Upper lobe of right lung (tissue), 1 donor: ENCODE measurements at places on chromosomes 16 and 17. TPM values are rescaled to one million over a fixed set of nuclear protein-coding genes. Genes with fewer than 3 reads are reported as not detected.
A peak's percentile ranks its signal among the peaks of the same experiment; 100 is the strongest.

Gene FBXO39
- 0.49 TPM for total RNA-seq

Gene BICDL2
- total RNA-seq = 16.3 TPM

Gene ATP2C2
- total RNA-seq = 48.9 TPM

Gene CA5A
- not detected for total RNA-seq

Gene SLC46A1
- 17.0 TPM for total RNA-seq

Gene CCL16
- 0.58 TPM for total RNA-seq

Gene NPIPB4
- 143 TPM for total RNA-seq

Gene NGFR
- total RNA-seq = 0.78 TPM

Gene SLC6A2
- not detected for total RNA-seq

Gene TEKT5
- total RNA-seq = not detected

Gene C17orf107
- total RNA-seq = 2.7 TPM

Gene KRT12
- total RNA-seq = not detected

Gene CDRT4
- total RNA-seq = 9.0 TPM

- H3K4me3 ChIP-seq = no peak overlapping the region
- no peaks in the 10 kb centered on the region for H3K27me3 ChIP-seq
- H3K27ac ChIP-seq = no peak overlapping the region
- no peak for DNase-seq
Observed at GRCh38 chr17:56184650-56185049, 31.4 kb downstream of the ANKFN1 start.

DNA sequence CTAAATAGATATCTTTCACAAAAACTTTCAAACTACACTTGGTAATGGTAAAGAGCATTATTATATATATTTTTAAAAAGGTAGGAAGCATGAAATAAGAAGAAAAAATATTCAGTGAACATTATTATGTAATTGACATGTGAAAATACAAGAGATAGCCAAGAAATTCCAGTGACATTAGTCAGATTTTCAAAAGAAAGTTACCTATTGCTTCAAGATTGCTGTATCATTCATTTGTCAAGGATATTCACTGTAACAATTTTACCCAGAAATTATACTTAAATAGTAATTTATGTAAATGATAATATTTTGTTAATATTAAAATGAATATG is 350.2 kb downstream of the KIF2B start:
- H3K27ac ChIP-seq = no peak overlapping the region
- H3K36me3 ChIP-seq = no peaks in the 10 kb centered on the region
- no peaks in the 10 kb centered on the region for H3K27me3 ChIP-seq

DNA sequence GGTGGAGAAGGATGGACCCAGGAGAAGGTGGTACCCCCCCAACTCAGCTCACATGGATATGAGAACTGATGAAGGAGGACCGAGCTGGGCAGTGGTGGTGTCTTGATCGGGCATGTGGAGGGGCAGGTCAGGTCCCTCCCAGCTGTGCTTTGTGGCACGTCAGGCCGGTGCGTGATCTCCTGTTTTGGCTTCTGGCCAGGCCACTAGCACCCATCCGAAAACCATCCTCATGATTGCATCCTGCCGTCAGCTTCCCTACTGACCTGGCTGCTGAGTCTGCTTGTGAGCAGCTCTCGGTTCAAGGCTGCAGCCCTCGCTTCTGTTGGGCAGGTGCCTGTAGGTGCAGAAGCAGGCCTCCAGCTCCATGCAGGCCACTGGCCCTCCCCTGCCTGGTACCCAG is 53.1 kb downstream of the PLD6 start:
- no peak overlapping the region for H3K27ac ChIP-seq
- no peaks in the 10 kb centered on the region for H3K27me3 ChIP-seq
- H3K4me3 ChIP-seq = no peak overlapping the region

DNA sequence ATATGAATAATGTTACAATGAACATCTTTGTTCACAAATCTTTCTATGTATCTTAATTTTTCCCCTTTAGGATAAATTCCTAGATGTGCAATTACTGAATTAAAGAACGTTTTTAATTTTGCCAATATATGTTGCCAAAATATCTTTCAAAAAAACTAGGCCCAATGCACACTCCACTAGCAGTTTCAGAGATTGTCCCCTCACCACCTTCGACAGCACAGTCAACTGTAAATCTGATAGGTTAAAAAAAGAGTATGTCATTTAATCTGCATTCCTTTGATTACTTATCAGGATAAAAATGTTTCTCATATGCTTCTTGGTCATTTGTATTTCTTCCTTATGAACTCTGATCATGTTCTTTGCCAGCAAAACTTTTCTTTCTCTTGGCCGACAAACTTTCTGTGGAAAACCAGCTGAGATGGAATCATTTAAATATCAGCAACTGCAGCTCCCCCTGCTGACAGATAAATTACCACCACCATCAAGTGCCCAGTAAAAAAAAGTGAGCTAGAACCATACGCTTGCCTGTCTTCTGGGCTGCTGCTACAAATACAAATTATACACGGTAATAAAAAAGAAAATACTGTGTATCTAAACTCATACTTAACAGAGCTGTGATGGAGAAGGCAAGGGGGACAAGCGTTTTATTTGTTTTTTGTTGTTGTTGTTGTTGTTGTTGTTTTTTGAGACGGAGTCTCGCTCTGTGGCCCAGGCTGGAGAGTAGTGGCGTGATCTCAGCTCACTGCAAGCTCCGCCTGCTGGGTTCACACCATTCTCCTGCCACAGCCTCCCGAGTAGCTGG is 19.6 kb upstream of the KANSL1 start:
- no peak overlapping the region for H3K27ac ChIP-seq
- no peaks in the 10 kb centered on the region for H3K27me3 ChIP-seq
- no peak for DNase-seq
- no peak overlapping the region for H3K4me3 ChIP-seq
- H3K4me1 ChIP-seq = no peaks in the 10 kb centered on the region

GRCh38 chr16:66193543-66194229 is 172.8 kb upstream of the CDH5 start:
- no peaks in the 10 kb centered on the region for H3K27me3 ChIP-seq
- H3K4me3 ChIP-seq = no peak overlapping the region
- H3K27ac ChIP-seq = no peak overlapping the region
- H3K4me1 ChIP-seq = no peaks in the 10 kb centered on the region
- DNase-seq = no peak
- no peaks in the 10 kb centered on the region for H3K36me3 ChIP-seq

GRCh38 chr16:55539488-55539887 is 27.0 kb upstream of the CAPNS2 start:
- no peaks in the 10 kb centered on the region for H3K4me1 ChIP-seq
- H3K4me3 ChIP-seq = no peak overlapping the region
- no peak overlapping the region for H3K27ac ChIP-seq
- DNase-seq = no peak

DNA sequence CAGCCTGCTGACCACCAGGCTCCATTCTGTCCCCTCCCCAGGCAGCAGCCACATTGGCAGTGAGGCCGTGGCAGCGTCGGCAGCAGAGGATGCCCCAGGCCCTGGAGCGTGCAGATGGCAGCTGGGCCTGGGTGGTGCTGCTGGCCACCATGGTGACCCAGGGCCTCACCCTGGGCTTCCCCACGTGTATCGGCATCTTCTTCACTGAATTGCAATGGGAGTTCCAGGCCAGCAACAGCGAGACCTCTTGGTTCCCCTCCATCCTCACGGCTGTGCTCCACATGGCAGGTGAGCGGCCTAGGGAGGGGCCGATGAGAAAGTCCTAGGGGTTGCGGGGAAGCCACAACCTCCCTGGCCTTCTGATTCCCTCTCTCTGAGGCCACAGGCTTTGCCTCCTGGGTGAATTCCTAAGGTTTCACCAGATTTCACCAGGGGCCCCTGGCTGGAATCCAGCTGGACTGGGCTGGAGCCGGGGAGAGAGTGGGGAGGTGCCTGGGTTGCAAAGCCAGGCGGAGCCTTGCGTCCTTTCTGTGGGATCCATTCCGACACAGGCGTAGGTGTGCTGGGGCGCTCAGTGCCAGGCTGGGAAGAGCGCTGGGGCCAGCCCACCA is 5.9 kb downstream of the SLC16A5 start:
- DNase-seq = no peak
- H3K27ac ChIP-seq = peak overlapping the region; percentile 65
- no peak overlapping the region for H3K4me3 ChIP-seq
- no peaks in the 10 kb centered on the region for H3K27me3 ChIP-seq

GRCh38 chr17:14552306-14552705 is 251.4 kb downstream of the HS3ST3B1 start:
- DNase-seq = no peak
- H3K27ac ChIP-seq = no peak overlapping the region
- H3K4me1 ChIP-seq = no peaks in the 10 kb centered on the region
- H3K36me3 ChIP-seq = no peaks in the 10 kb centered on the region
- H3K27me3 ChIP-seq = no peaks in the 10 kb centered on the region
- no peak overlapping the region for H3K4me3 ChIP-seq

GRCh38 chr17:21573961-21574610 is 118.2 kb upstream of the KCNJ18 start:
- peak overlapping the region; percentile 36 for H3K4me3 ChIP-seq
- no peak overlapping the region for H3K27ac ChIP-seq
- DNase-seq = no peak

DNA sequence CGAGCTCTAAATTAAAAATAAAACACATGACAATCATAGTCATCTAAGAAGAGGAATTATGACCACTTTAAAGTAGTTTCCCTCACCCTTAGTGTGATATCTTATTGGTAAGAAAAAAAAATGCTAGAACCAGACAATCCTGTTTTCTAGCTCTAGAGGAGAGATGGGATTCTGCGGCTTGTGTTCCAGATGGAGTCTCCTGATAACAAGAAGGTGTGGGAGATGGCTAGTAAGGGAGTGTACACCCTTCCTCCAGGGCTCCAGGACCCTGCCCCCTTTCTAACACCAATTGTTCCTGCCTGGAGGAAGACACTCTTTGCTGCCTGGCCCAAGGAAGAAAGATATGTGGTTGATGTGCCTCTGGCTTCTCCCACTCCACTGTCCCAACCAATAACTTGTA is 68.8 kb upstream of the FBXO47 start:
- no peak overlapping the region for H3K27ac ChIP-seq
- no peaks in the 10 kb centered on the region for H3K36me3 ChIP-seq
- H3K4me1 ChIP-seq = no peaks in the 10 kb centered on the region
- no peak for DNase-seq
- H3K27me3 ChIP-seq = no peaks in the 10 kb centered on the region

DNA sequence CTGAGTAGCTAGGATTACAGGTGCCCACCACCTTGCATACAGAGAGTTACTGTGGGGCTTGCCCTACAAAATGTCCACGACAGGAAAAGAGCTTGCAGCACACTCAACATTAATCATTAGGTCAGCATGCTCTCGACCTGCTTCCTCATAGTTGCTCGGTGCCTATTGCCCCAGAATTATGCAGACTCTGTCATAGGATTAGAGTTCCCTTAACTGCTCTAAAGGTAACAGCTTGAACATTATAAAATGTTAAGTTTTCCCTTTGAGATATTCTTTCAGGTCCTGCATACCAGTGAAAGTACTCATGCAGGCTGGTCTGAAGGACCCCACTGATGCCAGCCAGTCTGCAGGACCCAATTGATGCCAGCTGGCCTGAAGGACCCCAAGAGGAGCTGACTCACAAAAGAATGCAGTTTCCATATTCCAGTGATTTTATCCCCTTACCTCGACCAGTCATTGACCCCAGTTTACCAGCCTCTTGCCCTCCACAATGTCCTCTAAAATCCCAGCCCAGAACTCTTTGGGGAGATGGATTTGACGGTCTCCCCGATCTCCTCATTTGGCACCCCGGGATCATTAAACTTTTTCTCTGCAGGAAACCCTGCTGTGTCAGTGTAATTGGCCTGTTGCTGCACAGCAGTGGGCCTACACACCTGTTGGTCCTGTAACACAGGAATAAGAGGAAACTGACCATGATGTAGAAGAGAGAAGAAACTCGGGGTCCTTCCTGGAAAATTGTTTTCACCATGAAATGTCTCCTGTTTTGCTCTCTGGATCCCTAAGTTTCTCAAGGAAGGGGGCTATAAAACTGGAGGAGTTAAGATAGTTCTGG is 10.6 kb downstream of the ICAM2 start:
- DNase-seq = no peak
- no peaks in the 10 kb centered on the region for H3K27me3 ChIP-seq
- no peak overlapping the region for H3K4me3 ChIP-seq
- peaks cover 33% of the 10 kb centered on the region for H3K4me1 ChIP-seq
- H3K36me3 ChIP-seq = no peaks in the 10 kb centered on the region

GRCh38 chr17:21462237-21462636 is 86.1 kb downstream of the KCNJ12 start:
- no peak overlapping the region for H3K4me3 ChIP-seq
- no peaks in the 10 kb centered on the region for H3K36me3 ChIP-seq
- H3K27me3 ChIP-seq = no peaks in the 10 kb centered on the region
- H3K4me1 ChIP-seq = peaks cover 13% of the 10 kb centered on the region
- no peak for DNase-seq
- H3K27ac ChIP-seq = no peak overlapping the region

DNA sequence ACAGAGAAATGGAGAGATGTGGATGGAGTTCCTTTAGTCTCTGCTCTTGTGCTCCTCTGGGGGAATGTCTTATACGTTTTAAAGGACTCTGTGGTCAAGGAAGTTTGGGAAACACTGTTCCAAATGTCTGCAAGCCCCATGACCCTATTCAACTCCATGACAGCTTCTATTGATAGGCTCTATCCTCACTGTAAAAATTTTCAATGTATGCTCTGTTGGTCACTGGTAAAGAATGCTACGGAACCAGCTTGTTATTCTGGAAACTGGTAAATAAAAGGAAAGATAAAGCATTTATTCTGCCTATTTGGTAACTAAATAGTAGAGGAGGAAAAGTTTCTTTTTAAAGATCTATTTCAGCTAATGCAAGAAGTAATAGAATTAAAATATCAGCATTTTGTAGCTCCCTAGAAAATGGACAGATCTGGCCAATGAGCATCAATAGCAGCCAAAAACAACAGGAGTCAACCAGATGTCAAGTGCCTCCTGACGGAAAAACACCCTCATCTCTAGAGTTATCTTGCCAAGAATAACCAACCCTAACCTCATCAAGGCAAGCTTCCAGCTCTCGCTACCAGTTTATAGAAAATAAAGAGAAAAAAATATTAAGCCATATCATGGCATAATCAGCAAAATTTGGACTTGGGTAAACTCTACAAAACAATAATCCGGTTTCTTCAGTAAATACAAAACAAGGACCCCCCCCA is 16.1 kb downstream of the GDE1 start:
- H3K4me1 ChIP-seq = no peaks in the 10 kb centered on the region
- H3K27me3 ChIP-seq = no peaks in the 10 kb centered on the region
- H3K4me3 ChIP-seq = no peak overlapping the region
- H3K36me3 ChIP-seq = peaks cover 99% of the 10 kb centered on the region

DNA sequence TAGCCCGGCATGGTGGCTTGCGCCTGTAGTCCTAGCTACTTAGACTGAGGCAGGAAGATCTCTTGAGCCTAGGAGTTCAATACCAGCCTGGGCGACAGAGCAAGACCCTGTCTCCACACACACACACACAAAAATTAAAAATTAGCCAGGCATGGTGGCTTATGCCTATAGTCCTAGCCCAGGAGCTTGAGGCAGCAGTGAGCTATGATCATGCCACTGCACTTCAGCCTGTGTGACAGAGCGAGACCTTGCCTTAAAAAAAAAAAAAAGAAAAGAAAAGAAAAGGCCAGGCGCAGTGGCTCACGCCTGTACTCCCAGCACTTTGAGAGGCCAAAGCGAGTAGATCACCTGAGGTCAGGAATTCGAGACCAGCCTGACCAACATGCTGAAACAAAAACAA is 23.9 kb downstream of the C17orf75 start:
- no peaks in the 10 kb centered on the region for H3K4me1 ChIP-seq
- H3K27ac ChIP-seq = no peak overlapping the region
- no peaks in the 10 kb centered on the region for H3K36me3 ChIP-seq
- DNase-seq = no peak
- no peak overlapping the region for H3K4me3 ChIP-seq
